ENCODE measurements at places on chromosomes 4 and X.

DNA sequence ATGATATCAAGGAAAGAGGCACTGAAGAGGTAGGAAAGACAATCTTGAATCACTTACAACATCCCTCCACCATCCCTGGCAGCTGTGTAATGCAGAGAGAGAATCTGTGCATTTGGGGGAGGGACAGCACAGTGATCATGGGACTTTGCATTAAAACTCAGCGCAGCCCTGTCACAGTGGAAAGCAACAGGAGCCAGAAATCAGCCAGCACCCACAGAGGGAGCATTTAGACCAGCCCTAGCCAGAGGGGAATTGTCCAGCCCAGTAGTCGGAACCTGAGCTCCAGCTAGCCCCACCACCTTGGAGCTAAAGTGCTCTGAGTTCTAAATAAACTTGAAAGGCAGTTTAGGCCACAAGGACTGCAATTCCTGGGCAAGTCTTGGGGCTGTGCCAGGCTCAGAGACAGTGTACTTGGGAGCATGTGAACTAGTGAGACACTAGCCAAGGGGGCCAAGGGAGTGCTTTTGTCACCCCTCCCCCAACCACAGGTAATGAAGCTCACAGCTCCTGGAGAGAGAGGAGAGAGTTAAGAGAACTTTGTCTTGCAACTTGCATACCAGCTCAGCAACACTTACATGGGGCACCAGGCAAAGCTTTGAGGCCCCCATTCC, 83.9 kb upstream of the FAM241A start:
- no peak for DNase-seq

DNA sequence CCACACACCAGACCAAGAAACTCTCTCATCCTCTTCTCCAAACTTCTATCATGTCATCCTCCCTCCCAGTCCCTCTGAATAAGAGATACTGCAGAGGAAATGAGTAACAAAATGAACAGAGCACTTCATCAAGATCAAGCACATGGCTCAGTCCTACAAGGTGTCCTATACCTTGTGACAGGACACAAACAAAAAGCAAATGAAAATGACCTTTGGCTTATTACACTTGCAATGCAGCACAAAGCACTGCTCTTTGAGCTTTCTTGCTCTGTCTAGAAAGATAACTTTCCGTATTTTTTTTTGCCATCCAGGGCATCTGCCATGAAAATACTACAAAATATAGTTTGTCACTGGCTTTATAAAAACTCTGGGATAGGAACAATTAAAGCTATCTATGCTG, 402.7 kb downstream of the HNRNPD start:
- DNase-seq: no peak

DNA sequence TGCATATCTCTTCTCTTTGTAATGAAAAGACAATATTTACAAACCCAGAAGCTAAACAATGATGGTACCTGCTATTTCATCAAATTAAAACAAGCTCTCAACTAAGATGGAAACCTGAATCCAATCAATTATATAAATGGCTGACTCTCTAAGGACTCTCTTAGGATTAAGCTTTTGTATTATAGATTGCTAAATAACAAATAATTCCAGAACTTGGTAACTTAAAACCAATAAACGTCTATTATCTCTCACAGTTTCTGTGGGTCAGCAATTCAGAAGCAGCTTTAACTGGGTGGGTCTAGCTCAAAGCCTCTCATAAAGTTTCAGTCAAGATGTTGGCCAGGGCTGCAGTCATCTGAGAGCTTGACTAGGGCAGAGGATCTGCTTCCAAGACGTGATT, 12.4 kb downstream of the PHKA2 start:
- no peak for DNase-seq

DNA sequence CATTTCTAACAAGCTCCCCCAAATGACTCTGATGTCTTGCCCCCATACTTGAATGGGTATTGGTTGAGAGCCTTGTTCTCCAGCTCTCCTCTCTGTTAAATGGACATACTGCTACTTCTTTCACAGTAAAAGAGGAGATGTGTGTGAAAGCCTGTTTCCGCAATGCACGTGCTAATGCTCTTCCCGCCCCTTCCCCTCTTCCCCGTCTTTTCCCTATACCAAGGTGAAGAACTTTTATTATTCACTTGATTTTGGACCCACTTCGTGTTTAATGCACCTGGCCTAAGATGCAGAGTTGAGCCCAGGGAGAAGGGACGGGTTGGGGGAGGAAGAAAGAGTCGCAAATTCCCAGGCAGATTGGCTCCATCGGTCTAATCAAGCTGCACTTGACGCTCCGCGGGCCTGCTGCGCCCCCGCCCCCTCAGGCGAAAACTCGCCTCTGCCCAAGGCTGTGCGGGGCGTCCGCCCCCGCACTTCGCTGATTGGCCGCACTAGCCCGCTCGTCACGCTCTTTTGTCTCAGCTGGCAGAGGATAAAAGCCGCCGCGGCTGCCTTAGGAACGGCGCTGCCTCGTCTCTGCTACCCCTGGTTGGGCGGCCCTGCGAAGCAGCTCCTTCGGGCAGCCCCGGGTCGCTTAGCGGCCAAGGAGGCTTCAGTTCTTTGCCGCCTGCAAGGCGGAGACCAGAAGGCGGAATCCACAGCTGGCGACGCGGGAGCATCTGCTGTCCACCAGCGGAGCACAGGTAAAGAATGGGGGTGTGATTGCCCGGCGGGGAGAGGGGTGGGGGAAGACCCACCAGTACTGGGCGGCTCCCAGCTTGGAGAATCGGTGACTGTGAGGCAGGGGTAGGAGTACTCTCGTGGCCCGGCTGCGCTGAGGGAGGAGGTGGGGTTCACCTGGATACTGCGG, at the start of gene ZCCHC12:
Gene ZCCHC12 (plus strand): TSS at position 562 of the 910 bp plus-strand sequence. CDS start 1,421 bp downstream, outside the sequence.
- no peak for DNase-seq

- DNase-seq: no peak
These were observed 25.5 kb downstream of the HMX1 start for GRCh38 chr4:8846046-8846720.

GRCh38 chrX:42106556-42106955, 183.2 kb upstream of the CASK start:
- no peak for DNase-seq

DNA sequence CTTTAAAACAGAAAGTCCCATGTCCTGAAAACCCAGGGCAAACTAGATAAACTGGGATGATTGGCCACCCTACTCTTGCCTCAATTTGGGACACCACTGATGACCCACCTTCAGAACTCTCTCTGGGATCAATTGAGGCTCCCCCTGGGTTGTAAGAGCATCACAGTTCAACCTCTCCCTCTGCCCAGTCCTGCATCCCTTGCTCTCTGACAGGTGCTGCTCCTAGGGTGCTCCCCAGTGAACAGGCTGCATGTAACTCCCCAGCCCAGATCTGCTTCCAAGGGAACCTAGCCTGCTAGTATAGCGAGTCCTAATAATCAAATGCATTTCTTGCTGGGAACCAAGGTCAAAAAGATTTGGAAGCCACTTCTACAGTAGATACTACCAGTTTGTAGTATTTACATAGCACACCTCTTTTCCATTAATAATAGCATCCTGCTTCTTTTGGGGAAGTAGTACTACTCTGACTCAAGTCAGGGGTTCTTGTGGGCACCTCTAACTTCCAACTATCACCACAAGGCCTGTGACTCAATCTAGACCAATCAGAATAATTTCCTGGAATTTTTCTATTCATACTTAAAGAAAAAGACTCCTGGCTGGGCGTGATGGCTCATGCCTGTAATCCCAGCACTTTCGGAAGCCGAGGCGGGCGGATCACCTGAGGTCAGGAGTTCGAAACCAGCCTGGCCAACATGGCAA, 42.1 kb upstream of the SPINK2 start:
- DNase-seq: no peak

DNA sequence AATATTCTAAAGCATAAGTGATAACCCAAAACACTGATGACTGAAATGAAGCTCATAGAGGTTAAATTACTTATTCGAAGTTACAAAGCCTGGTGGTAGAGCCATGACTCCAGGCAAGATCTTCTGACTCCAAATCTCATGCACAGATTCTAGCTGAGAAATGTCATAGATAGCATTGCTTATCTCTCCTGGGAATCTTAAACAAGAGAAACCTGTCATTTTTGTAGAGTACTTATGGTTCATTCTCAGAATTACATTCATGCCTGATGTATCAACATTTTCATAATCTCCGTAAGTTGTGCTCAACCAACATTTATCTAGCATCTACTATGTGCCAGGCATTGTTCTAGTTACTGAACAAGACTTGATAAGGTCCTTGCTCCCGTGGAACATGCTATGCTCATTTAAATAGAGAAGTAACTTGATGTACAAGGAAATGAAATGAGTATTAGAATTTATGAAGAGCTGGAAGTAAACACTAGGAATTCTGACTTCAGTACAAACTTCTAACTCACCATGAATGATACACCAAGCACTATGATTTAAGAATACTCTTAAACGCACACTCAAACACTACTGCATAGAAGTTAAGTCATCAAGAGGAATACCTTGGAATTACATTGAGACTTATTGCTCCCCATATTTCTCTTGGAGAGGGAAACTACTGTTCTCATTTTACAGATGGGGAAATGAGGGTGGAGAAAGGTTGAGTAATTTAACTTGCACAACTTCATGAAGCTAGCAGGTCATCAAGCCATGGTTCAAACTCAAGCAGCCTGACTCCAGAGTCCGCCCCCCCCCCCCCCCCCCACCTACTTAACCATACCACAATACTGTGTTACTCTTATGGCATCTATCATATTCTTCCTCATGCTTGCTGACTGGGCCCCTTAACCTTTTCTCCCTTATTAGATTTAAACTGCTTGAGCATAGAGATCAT, 45.4 kb downstream of the MBNL3 start:
- no peak for DNase-seq

DNA sequence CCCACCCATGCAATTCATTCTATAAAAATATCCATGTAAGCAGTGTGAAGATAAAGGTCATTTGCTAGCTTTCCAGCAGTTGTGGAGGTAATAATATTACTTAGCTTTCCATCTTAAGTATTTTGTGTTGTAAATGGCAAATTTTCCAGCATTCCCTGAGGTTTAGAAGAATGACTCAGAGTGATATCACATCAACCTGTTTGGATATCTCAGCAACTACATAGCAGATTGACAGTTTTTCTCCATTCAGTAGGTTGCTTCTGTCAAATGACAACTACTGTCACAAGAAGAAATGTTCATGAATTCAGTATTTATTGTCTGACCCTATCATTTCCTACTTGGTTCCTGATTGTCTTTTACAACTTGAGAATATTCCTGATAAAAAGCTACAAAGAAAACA, 434.9 kb upstream of the GALNTL6 start:
- no peak for DNase-seq

DNA sequence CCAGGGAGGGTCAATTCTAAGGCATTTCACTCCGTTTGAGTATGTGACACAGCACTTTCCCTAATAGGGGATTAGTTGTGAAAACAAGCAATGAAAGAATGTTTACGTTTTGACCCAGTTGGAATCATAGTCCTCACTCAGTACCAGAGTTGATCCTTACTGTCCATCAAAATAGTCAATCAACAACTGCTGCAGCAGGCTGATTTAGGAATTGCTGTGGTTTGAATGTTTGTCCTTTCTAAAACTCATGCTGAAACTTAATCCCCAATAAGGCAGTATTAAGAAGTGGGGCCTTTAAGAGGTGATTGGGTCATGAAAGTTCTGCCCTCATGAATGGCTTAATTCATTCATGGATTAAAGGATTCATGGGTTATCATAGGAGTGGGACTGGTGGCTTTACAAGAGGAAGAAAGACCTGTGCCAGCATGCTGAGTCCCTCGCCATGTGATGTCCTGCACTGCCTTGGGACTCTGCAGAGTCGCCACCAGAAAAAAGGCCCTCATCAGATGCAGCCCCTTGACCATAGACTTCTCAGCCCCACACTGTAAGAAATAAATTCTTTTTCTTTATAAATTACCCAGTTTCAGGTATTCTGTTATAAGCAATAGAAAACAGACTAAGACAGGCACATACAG, 3.1 kb upstream of the FBXL5 start:
- DNase-seq: no peak

- no peak for DNase-seq
These were observed 1.3 kb upstream of the ATP6AP1 start for GRCh38 chrX:154426916-154427770.

- no peak for DNase-seq
These were observed 262.1 kb upstream of the STS start for GRCh38 chrX:6885396-6885795.

GRCh38 chr4:34108391-34108790, 2135.9 kb downstream of the ARAP2 start:
- no peak for DNase-seq

DNA sequence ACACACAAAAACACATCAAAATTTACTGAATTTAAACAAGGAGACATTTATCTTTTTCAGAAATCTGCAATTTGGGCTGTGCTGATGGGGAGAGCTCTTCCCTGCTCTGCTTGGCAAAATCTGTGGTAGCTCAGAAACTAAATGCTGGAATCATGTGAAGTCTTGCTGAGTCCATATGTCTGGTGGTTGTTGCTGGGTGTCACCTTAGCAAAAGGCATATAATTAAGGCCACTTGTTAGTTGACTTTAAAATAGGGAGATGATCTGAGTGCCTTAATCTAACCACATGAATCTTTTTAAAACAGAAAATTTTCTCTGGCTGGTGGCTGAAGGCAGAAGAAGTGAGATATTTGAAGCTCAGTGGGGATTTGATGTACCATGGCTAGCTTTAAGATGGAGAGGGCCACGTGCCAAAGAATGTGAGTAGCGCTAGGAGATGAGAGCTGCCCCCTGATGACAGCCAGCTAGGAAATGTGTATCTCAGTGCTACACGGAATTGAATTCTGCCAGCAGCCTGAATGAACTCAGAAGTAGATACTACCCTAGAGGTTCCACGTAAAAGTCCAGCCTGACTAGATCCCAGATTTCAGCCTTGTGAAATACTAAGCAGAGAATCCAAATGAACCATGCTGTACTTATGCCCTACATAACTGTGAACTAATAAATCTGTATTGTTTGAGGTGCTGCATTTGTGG, 7.6 kb upstream of the GUF1 start:
- DNase-seq: no peak

DNA sequence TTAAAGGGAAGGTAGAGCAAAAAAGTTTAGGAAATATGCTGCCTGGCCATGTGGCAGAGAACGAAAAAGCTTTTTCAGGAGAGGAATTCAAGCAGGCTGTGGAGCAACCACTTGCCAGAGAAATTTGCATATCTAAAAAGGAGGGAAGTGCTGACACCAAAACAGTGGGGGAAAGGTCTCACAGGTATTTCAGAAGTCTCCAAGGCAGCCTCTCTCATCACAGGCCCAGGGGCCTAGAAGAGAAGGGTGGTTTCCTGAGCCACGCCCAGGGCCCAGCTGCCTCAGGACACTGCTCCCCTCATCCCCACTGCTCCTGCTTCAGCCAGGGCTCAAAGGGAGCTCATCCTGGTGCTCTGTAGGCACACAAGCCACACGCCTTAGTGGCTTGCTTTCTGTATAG, 29.9 kb upstream of the STS start:
- DNase-seq: no peak

- DNase-seq: no peak
These were observed 231.4 kb upstream of the ANKRD50 start for GRCh38 chr4:124943938-124944337.

GRCh38 chr4:173257732-173258717, 76.1 kb downstream of the HMGB2 start:
- DNase-seq: peak; percentile 10
